Caco-2 (cell line): ENCODE measurements at places on chromosomes 16 and 17.

- no peak for DNase-seq
These were observed 99.9 kb downstream of the BANP start for GRCh38 chr16:88050952-88051660.

- no peak for DNase-seq
These were observed 70.8 kb downstream of the RAB11FIP4 start for GRCh38 chr17:31462261-31462660.

DNA sequence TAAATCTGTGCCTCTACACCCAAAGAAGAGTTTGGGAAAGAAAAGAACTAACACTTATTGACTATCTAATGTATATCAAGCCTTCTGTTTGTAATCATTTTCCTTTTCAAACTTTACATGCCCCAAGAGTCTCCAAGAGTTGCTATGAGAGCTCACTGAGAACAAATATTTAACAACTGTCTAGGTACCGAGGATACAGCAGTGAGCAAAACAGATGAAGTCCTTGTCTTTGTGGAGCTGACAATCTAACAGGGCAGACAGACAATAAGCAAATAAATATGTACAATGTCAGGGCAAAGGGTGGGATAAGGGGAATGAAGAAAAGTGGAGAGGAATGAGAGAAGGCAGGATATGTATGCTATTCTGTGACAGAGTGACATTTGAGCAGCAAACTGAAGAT lies 64.8 kb upstream of the KSR1 start:
- DNase-seq: no peak

- no peak for DNase-seq
These were observed 129.7 kb upstream of the GSE1 start for GRCh38 chr16:85483424-85483823.

- DNase-seq: peak; percentile 92
These were observed 1.5 kb downstream of the TNFRSF12A start for GRCh38 chr16:3021449-3022207.

- DNase-seq: peak; percentile 94
These were observed 2.7 kb downstream of the FOXJ1 start for GRCh38 chr17:76138234-76138895.

DNA sequence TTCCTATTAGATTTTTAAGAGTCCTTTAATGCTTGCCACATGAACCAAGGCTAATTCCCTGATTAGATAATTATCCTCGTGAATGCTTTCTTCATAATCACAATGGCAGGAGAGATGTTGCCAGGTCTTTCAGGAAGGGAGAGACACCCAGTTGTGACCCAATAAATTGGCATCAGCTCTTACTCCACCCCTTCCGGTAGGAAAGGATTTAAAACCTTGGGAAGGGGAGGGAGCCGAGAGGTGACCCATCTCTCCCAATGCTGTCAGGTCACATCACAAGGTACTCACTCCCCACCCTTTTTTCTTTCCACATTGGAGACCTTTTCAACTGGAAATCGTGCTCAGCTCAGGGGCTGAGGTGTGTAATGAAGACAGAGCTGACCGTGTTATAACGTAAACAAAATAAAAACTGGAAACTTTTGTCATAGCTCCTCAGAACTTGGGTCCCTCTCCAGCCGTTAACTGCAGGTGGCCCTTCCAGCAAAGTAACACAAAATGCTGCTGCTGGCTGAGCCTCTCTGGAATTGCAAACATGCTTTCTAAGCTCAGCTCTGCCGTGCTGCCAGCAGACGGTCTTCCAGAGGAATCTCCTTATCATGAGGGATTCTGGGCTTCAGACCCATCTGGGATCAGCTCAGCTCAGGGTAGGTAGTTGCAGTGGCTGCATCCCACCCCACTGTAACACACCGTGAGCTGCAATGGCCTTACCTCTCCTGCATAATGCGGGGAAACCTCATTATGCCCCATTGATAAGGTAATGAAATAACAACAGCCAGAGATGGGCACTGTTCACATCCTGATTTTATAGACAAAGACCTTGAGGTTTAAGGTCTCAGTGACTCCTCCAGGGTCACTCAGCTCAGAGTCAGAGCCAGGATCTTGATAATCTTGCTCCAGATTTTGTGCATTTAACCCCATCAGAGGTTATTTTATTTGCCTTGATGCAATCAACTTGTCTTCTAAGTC lies 15.6 kb downstream of the TMEM100 start:
- DNase-seq: no peak

DNA sequence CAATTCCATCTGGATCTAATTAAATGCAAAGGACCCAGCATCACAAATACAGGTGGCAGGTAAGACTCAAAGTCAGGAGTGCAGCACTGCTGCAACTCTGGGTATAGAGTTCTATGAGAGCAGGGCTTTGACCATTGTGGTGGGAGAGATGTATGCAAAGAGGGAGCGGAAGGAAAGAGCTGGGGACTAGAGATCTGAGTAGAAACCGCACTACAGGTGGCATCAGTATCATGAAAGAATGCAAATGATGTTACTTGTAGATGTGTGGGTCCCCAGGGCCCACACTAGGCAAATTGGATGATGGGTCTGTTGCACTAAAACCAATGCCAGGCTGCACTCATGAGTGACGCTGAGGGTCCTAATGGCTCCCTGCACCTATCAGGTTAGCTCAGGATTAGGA lies 287.1 kb upstream of the ASIC2 start:
- no peak for DNase-seq

GRCh38 chr16:54241525-54241924 lies 45.1 kb downstream of the IRX3 start:
- DNase-seq: no peak
